ENCODE measurements at places on chromosomes 6 and 20.

DNA sequence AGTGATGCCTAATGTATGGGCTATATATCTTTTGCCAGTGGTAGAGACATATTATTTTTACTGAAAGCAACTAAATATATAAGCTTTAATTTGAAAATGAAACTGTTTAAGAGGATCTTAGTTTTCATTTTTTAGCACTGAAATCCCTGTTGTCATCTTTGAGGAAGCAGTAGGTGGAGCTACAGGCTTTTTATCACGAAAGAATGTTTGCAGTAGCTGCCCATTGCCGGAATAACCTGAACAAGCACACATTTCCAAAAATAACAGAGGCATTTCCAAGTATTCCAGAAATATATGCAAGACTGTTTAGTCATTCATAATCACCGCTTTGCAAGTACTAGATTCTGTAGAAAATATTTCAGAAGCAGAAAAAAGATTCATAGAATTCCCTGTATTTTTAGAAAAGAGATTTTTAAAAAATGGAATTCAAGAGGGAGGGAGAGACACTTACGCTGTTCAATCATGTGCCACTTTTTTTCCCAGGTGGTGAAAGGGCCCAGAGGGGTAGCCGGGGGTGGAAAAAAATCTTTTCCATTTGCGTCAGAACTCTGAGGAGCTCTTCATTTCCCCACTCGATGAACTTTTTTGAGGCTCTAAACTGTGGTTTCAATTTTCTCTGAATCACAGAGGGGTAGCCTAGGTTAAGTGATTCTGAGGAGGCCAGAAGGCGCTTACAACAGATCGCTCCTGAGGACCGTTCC, 142.5 kb upstream of the FERMT1 start:
- peak; percentile 9 for DNase-seq

DNA sequence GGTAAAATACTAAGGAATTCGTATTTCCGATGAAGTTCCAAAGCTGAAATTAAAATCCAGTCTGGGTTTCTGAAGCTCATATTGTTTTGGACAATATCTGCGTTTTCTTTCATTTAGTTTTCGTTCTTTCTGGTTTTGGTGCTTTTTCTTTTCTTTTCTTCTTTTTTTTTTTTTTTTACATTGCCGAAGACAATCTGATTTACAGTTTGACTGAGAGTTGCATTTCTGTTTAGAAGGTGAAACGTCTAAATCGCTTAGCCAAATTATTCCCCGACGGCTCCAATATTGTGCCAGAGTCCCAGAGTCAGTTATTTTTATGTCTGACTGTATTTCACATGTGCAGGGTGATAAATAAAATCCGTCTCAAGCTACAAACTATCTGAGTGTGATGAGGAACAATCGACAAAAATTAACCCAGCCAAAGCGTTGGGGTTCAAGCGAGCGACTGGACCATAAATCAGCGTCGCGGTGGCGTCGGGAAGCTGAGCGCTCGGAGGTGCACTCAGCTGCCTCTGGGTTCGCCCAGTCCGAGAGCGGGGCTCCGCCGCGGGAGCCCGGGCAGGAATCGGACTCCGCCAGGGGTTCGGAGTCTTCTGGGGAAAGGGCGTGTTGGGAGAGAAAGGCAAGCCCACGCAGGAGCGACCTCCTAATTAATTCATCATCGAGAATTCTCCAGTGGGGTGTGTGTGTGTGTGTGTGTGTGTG, 8.2 kb upstream of the TBX18 start:
- DNase-seq = no peak

DNA sequence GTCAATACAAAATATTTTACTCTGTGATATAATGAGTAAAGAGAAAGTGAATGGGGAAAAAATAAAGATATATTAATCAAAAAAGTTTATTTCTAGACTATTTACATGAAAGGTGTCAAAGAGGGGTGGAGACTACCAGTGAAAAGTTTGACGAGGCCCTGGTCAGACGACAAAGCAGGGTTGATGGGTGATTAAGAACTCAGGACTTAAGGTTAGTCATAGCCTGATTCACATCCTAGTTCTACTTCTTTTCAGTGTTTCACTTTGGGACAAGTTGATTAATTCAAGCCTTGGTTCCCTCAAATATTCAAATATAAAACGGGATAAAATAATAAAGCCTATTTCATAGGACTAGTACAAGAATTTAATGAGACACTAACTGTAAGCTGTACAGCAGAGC, 178.2 kb upstream of the HS3ST5 start:
- no peak for DNase-seq

DNA sequence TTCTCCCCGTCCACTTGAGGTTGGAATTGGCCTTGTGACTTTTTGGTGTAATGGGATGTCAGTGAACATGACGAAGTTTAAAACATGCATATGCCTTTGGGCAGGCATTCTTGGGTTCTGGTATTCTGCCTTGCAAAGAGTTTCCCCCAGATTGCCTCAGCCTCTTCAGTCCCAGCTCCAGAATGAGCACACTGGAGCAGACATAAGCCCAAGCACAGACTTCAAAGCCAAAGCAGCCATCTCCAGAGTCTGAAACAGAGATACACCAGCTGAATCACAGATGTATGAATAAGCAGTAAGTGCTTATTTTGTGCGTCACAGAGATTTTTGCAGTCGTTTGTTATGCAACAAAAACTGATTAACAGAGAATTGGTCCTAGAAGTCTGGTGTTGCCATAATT, 546.0 kb downstream of the FRK start:
- DNase-seq = peak; percentile 27

GRCh38 chr6:82493467-82493866, 129.8 kb downstream of the TPBG start:
- no peak for DNase-seq

GRCh38 chr6:48826152-48826515, 636.9 kb downstream of the MMUT start:
- no peak for DNase-seq

GRCh38 chr6:168264593-168265335, 54.8 kb downstream of the DACT2 start:
- no peak for DNase-seq

DNA sequence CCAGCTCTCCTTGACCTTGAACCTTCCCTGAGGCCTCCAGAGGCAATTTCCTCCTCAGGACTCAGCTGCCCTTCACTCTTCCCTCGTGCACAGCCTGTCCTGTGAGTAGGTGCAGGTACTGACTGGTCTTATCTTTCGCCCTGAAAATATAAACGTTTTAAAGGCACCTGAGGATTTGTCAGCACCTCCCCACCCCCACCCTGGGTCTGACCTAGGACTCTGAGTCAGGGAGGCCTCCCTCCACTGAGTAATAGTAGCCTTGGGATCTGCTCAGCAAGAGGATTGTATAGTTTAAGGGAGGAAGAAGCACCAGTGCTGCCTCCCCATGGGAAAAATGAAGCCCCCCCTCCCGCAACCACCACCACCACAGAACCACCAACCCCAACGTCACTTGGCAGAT, 54.6 kb downstream of the PPARD start:
- DNase-seq = no peak

GRCh38 chr20:37336369-37337207, 9.4 kb upstream of the SRC start:
- DNase-seq = no peak

GRCh38 chr20:2873010-2873746, at the start of gene PTPRA:
TSS of gene PTPRA (plus strand) at chr20:2873481. CDS start at chr20:2964278, 90,797 bp downstream.
- peak; percentile 75 for DNase-seq

GRCh38 chr6:93858213-93858612, 438.9 kb upstream of the EPHA7 start:
- DNase-seq = no peak

- DNase-seq = no peak
Measured at GRCh38 chr6:39366931-39367618, 44.6 kb upstream of the KCNK16 start.

DNA sequence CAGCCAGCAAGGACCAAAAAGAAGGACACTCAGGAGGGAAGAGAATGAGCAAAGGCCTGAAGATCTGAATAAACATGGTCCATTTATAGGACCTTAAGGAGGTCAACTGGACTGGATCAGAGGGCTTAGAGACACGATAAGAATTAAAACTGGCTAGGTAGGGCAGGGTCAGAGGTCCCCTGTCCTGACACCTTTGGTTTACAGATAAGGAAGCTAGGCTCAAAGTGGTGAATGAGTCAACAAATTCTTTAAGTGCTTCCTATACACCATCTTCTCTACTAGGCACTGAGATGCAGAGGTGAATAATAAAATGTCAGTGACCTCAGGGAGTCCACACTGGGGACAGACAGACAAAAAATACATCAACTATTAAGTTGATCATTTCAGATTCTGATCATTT, 70.3 kb downstream of the HIVEP2 start:
- DNase-seq = no peak

DNA sequence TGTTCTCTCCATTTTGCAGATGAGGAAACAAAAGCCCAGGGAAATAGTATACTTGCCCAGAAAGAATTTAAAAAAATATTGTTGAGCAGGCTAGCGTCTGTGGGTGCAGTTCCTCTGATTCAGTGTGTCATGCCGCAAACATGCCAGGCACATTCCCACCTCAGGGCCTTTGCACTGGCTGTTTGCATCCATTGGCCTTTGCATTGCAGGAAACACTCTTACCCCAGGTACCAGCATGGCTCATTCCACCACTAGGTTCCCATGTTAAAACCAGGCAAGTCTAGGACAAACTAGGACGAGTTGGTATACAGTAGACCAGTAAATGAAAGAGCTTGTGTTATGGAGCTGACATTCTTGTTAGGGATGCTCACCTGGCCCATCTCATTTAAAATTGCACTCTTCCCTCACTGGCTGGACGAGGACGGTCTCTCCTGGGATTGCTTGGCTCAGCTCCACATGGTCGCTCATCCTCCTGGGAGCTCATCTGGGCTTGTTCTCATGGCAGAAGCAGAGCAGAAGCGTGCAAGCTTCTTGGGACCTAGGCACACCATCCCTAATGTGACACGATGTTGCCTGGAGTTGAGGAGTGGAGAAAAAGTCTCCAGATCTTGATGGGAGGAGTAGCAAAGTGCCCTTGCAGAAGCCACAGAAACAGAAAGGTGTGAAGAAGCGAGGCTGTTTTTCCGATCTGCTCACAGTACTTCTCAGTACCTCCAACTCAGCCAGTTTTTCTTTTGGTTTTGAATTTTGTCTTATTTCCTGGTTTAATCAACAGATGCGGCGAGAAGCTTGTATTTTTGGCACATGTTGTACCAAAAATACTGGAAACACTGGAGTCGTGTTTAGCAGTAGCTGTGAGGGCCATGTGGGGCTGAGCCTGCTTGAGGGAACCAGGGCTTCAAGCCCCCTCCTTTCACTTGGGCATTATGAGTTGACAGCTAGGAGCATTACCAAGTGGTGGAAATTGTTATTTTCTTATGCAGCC, 13.9 kb downstream of the ZNF831 start:
- DNase-seq = no peak

DNA sequence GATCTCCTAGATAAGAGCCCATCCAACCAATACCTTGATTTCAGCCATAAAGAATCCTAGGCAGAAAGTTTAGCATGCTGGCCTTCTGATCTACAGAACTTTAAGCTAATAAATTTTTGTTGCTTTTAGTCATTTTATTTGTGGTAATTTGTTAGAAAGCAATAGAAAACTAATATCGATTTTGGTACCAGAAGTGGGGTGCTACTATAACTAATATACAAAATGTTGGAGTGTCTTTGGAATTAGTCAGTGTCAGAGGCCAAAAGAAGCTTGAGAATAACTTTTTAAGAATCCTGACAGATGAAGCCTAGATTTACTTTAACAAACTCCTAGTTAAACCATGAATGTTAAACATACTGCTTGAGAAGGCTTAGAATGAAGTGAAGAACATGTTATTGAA, 83.6 kb upstream of the HSF2 start:
- DNase-seq = no peak

All from amniotic stem cell (primary cell).